ENCODE measurements at places on chromosomes 7 and 10.

DNA sequence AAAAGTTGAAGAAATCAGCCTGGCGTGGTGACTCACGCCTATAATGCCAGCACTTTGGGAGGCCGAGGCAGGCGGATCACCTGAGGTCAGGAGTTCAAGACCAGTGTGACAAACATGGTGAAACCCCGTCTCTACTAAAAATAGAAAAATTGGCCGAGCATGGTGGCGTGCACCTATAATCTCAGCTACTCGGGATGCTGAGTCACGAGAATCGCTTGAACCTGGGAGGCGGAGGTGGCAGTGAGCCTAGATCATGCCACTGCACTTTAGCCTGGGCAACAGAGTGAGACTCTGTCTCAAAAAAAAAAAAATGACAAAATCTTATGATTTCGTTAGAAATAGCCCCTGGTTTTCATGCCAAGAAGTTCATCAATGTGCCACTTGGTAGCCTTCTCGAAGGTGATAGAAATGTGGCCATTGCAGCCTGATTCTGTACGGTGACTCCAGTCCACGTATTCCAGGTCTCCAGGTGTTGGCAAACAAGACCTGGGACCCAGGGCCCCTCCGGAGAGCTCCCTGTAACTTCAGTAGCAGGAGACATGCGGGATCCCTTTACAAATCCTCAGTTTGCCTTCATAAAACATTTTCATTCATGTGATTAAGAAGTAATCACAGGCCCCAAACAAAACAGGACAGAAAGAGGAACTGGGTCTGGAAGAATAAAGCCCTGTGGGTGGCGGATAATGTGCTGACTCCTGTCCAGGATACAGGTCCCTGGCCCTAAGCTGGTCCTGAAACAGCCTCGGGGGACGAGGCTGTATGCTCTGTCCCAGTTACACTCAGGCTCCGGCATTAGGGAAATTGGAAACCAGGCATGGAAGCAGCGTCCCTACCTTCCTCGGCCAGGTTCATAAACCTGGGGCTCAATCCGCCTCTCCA lies 207.3 kb upstream of the SH2B2 start:
- DNase-seq, result no peak

DNA sequence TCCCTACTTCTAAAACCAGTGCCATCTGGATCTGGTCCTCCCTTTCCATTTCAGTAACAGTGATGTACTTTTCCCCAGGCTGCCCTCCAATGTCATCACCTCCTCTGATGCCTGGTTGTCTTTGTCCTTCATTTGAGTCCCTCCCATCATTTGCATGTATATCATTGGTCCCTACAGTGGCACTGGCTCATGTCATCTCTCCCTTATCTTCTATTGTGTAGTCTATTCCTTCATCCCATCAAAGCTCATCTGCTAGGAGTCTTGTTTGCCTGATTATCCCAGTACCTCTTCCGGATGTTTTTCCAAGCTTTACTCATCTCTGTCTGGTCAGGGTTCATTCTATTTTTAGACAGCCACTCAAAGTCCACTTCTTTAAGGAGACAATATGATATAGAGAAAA lies 292.9 kb upstream of the BMPER start:
- no peak for DNase-seq

- no peak for DNase-seq
Observed at GRCh38 chr10:7374795-7375194, 36.0 kb downstream of the SFMBT2 start.

DNA sequence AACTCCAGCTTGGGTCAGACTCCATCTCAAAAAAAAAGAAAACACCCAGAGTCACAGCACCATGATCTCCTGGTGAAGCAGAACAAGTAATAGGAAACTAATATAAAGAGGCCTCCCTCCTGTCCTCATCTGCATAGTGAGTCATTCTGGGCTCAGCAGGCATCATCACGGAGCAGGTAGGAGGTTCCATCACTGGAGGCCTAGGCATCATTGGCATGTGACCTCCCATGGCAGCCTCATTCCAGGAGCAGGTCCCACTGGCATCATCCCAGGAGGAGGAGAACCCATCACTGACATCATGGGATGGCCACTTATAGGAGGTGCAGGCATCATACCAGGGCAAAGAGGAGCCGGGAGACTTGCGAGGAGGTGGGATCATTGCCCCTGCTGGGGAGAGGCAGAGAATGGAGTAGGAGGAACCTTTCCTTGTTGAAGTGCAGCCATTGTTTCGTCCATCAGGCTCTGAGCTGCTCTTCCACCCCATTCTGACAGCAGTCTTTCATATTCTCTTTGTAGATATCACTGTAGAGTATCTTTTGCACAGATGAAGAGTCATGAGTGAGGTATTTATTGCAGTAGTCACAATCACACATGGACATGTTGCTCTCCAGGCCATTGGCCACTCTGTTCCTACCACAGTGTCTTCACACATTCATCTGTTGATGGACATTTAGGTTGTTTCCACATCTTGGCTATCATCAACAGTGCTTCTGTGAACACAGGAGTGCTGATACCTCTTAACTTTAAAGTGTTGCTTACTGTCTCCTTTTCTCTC lies 73.8 kb downstream of the OSBPL3 start:
- no peak for DNase-seq

DNA sequence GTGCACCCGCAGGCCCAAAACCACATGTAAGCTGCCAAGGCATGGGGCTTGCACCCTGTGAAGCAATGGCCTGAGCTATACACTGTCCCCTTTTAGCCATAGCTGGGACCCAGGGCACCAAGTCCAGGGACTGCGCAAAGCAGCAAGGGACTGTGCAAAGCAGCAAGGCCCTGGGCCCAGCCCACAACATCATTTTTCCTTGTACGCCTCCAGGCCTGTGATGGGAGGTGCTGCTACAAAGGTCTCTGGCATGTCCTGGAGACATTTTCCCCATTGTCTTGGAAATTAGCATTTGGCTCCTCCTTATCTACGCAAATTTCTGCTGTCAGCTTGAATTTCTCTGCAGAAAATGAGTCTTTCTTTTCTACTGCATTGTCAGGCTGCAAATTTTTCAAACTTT lies 24.8 kb downstream of the ARHGAP19 start:
- no peak for DNase-seq

- DNase-seq, result no peak
Observed at GRCh38 chr10:1123198-1123597, 67.0 kb downstream of the WDR37 start.

- DNase-seq, result no peak
Observed at GRCh38 chr7:1513657-1514095, 9.5 kb upstream of the INTS1 start.

DNA sequence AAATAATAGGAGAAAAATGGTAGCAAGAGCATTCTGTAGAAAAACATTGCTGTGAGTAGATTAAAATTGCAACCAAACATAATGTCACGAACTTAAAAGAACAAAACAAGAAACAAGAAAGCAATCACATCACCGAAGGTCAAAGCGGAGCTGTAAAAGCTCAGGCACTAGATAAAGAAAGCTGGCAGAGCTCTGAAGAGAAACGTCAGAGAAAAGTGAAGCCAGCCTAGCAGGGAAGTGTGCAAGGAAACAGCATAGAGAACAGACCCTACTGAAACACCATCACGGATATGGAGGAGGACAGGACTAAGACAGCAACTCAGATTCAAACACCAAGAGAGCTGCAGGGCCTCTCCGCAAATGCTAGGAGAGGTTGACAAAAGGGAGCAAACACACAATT lies 22.5 kb upstream of the DDC start:
- DNase-seq, result no peak

GRCh38 chr10:45428611-45429510 lies 54.8 kb downstream of the ALOX5 start:
- DNase-seq, result no peak

DNA sequence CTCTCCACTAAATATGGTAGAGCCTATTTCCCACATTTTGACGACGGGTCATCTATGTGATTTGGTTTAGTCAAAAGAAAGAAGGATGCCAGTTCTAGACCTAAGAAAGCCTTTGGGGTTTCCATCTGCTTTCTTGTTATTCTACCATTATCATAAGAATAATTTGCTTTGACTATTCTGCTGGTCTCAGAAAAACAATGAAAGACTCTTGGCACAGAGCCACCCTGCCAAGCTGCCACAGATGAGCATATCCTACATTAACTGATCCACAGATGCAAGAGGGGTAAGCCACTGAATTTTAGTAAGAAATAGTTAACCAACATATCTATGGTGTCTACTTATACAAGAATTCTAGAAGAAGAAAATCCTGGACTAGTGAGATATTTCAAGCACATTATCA lies 158.6 kb upstream of the MAGI2 start:
- no peak for DNase-seq

DNA sequence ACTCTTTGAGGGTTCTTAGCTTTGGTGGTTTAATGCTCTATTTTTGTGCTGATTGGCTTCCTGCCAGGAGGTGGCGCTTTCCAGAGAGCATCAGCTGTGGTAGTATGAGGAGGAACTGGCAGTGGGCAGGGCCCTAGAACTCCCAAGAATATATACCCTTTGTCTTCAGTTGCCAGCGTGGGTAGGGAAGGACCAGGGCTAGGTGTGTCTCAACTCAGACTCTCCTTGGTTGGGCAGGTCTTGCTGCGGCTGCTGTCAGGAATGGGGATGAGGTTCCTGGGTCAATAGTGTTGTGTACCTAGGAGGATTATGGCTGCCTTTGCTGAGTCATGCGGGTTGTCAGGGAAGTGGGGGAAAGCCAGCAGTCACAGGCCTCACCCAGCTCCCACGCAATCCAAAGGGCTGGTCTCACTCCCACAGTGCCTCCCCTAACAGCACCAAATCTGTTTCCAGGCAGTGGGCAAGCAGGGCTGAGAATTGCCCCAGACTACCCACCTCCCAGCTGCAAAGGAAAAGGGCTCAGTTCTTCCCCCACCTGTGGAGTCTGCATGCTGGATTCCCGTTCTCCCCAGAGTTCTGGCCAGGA lies 191.5 kb downstream of the PHTF2 start:
- no peak for DNase-seq

- DNase-seq, result no peak
Observed at GRCh38 chr7:45704683-45705016, 130.5 kb downstream of the ADCY1 start.

DNA sequence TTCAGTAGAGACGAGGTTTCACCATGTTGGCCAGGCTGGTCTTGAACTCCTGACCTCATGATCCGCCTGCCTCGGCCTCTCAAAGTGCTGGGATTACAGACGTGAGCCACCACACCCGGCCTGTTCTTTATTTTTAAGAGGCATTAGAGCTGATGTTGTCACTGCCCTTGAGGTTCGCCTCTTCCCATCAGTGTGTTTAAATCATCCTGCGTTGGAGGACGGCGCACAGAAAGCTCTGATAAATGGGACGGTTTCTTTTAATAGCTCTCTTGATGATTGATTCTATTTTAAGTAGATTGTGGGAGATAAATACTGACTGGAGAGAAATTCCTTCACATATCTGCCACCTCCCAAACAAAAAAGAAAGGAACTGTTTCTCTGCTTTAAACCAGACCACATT lies 29.0 kb downstream of the UPP1 start:
- no peak for DNase-seq
